ENCODE measurements at places on chromosomes 1 and 21. TPM values are rescaled to one million over a fixed set of nuclear protein-coding genes. Genes with fewer than 3 reads are reported as not detected.

- peak; percentile 87 for DNase-seq
Observed at GRCh38 chr1:109277434-109278204, 5.3 kb downstream of the PSRC1 start.

DNA sequence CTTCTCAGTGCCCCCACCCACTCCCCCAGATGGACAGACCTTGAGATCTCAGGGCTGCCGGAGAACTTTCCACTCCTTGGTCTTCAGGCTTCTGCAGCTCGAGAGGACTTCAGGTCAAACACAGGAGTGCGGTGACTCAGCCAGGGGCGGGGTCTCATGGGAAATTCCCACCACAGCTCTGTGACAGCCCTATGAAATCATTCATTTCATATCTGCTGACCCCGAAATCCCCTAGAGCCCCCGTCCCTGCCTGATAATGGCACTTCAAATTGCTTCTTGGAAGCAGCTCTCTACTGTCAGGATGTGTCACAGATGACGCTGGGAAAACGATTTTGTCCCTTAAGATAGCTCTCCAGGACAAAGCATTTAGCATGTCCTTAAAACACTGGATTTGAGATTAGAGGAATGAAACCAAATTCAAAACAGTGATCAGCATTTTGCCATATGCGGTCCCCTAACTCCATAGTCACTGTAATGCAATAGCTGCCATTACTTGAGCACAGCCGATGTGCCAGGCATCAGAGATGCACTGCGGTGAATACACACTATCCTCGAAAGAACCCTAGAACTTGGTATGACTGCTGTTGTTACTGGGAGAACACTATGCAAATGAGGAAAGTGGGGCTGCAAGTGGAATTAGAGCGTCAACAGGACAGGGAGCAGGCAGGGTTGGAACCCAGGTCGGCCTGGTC is at the start of gene TNFRSF9:
TNFRSF9 (minus strand) TSS at position 95 of the 692 bp plus-strand sequence. CDS start 845 bp downstream, outside the sequence.
- DNase-seq: no peak

DNA sequence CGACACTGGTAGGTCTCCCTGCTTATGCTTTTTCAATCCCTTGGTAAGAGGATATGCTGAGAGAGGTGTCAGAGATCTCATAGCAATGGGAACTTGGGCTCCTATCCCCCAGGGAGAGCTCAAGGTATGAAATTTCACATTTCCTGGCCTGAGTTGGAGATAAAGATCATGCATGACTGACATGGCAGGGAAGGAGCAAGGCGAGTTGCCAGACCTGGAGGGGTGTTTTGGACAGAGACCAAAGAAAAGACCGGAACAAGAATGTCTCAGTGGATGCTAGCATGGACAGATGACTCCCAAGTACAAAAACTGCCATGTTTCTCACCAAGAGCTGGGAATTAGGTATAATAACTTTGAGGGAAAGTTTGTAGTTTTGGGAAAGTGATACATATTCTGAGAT is 334.1 kb upstream of the B3GALT2 start:
- no peak for DNase-seq

GRCh38 chr1:89451011-89451410 is 73.6 kb upstream of the LRRC8B start:
- DNase-seq: no peak

DNA sequence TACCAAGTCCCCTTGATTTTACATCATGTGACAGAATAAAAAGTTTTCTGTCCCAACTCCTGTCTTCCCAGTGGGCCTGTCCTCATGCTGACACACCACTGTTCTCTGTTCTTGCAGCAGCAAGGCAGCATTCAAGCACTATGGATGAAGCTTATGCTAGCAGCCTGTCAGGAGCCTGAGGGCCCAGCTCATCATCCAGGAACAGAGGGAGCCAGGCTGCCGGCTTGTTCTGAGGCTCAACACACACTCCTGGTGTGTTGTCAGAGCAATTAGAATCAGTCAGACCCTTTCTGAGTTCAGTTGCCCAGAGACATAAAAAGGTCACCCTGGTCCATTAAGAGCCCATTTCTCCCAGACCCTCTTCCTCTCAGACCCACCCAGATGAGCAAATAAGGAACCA is 282.9 kb downstream of the SEC16B start:
- DNase-seq: no peak

DNA sequence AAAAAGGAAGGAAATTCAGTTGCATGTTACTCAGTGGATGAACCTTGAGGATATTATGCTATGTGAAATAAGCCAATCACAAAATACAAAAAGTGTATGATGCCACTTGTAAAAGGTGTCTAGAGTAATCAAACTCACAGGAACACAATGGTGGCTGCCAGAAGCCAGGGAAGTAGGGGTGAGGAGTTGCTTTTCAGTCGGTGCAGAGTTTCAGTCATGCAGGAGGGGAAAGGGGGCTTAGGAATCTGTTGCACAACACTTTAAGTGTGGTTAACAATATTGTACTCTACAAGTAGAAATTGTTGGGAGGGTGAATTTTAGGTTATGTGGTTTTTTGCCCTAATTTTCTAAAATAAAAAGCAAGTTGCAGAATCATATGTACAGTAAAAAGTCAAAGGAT is 184.2 kb upstream of the RAB4A start:
- no peak for DNase-seq

DNA sequence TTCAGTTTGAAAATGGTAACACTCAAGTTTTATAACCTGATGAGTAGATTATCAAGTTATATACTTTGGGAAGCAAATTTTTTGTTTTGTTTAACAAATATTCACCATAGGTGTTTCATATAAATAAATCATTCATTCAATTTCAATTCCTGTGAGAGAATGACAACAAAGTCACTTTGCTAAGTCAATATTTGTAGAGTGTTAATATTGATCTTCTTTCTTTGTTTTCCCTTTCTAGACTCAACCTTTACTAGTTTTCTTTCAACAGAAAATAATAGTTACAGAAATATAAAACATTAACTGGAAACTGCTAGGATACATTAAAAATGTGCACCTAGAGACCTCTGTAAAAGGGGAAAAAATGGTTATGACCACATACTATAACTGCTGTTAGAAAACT is 11.1 kb downstream of the EFCAB7 start:
- no peak for DNase-seq

IL22RA1 gene
- 13.8 TPM for total RNA-seq
